ENCODE measurements at places on chromosomes 3 and 15.

DNA sequence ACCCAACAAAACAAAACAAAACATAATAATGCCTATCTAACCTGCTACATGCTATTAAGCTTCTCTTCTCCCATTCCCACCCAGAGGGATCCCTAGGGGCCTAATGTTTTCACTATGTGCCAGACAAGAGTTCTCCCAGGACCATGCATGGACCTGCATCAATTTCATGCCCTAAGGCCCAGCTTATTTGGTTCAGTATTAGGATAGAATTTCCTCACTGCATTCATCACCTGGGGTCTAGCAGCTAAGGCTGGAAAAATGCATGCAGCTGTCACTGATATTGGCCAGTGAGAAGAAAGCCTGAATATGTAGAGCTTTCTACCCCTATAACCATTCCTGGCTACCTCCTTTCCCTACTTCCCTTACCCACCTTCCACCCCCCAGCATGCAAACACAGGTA, 2.0 kb upstream of the HCLS1 start:
- DNase-seq: no peak

- DNase-seq: no peak
Observed at GRCh38 chr3:124978627-124979026, 44.1 kb upstream of the MUC13 start.

DNA sequence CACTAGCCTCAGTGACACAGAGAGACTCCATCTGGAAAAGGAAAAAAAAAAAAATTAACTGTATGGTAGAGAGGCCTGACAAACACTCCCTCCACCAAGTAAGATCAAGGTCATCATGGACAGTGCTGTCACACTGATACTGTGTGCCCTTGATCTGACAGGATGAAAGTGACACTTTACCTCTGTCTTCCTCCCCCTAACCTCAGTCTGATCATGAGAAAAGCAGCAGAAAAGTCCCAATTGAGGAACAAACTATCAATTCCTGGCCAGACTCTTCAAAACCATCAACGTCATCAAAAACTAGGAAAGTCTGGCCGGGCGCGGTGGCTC, 26.7 kb downstream of the PGPEP1L start:
- DNase-seq: no peak

DNA sequence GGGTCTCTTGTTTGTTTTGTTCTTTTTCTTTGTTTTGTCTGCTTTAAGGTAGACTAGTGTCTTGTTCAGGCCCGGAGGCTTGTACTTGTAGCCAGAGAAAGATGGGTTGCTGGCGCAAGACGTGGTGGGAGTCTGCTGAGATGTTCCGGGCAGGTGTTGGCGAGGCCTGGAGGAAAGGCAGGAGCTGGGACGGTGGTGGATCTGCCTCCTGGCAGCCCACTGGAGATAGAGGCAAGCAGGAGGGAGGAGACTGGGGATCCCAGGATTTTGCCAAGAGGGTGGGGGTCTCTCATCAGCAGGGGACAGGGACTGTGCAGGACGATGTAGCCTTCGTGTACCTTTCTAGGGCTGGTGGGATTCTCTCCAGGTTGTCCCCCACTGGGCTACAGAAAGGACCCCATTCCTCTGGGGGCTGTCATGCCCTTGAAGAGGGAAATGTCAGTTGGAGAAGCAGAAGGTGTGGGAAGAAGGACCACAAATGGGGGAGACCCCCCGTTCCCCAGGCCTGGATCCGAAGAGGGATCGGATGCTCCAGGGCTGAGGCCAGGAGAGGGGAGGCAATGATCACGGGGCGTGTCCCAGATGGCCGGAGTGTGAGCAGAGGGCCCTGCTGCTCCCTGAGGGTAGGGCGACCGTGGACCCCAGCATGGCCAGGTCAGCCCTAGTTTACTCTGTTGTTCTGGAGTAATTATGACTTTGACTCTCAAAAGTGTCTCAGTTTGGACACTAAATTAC, 7.0 kb downstream of the CHAC1 start:
- no peak for DNase-seq

DNA sequence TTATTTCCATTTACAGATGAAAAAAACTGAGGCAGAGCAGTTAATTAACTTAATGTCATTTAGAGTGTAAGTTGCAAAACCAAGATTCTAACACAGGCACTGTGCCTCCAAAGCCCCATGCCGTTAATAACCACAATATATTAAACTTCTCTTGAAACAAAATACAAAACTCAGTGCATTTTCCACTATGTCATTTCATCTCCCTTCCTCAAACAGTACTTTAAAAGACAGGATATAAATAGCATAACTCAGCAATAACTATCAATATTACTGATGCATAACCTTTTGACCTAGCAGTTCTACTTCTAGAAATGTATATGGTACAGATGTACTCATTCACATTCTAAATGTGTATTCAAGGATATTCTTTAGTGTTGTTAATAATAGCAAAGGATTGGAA, 5.1 kb upstream of the TASOR start:
- no peak for DNase-seq

- no peak for DNase-seq
Observed at GRCh38 chr3:128289534-128289933, 136.3 kb downstream of the EEFSEC start.

DNA sequence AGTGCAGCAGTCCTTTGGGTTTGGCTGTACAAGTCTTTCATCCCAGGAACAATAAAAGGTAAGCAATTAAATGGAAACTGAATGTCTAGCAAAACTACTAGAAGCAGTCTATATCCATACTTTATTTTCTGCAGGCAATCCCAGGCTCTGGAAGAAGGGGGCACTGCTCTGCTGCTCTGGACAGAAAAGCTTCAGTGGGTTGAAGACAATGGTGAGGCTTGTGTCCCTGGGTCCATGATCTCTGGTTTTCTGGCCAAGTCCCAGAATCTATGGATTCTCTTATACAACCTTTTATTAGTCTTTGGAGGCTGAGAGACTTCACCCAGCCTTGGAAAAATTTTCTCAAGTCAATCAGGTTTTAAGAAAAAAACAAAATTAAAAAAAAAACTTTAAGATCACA, 35.6 kb downstream of the SCAP start:
- DNase-seq: no peak

DNA sequence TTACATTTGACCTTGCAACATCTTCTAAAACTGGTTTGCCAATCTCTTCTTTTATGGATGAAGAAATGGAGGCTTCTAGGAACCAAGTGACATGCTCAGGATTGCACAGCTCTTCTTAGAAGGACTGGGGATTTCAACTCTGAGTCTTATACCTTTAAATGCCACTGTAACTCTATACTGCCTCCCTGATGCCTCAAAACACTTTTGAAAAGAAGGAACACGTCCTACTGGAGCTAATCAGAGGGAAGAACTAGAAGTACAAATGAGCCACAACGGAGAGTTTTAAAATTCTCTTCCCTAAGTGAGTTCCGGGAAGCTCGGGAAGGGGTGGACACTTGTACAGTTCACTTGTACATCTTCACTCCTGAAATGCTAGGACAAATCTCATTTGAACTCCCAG, 949 bp upstream of the MITF start:
- no peak for DNase-seq

- DNase-seq: no peak
Observed at GRCh38 chr15:77493324-77493907, 72.7 kb downstream of the HMG20A start.

- no peak for DNase-seq
Observed at GRCh38 chr3:159185443-159186050, 383.7 kb downstream of the MFSD1 start.

Measured in ELF-1 (cell line).